ENCODE measurements at places on chromosomes 16 and 17. TPM values are rescaled to one million over a fixed set of nuclear protein-coding genes. Genes with fewer than 3 reads are reported as not detected.

DNA sequence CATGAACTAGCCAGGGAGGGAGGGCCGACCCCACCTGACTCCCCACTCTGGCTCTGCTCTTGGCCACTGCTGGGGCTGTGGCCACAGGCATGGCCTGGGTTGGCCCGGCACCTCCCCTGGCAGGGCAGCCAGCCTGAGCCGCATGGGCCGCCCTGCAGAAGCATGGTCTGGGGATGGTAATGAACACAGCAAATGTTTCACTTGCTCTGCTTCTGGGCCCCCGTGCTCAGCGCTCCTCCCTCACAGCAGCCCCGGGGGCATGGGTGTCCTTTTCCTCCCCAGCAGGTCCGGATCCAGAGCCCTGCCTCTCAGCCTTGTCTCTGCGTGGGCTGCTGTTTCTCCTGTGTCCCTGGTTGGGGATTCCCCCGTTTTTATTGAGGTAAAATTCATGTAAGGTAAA is 30.9 kb upstream of the KCNJ12 start:
- DNase-seq = no peak

DNA sequence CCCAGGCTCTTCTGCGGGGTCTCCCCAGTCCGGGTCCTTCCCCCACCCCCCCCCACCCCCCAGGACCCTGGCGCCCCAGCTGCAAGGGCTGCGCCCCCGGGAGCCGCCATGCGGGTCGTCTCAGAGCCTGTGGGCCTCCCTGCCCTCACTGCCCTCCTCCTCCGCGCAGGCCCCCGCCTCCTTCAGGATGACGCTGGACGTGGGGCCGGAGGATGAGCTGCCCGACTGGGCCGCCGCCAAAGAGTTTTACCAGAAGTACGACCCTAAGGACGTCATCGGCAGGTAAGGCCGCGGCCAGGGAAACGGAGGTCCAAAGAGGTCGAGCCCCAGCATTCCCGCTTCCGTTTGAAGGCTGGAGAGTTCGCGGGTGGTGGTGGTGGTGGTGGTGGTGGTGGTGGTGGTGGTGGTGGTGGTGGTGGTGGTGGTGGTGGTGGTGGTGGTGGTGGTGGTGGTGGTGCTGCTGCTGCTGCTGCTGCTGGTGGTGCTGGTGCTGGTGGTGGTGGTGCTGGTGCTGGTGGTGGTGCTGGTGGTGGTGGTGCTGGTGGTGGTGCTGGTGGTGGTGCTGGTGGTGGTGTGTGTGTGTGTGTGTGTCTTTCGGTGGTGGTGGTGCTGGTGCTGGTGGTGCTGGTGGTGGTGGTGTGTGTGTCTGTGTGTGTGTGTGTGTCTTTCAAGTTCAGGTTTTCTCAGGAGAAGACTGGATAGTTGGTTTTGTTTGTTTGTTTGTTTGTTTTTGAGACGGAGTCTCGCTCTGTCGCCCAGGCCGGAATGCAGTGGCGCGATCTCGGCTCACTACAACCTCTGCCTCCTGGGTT is 615 bp downstream of the PHKG2 start:
- DNase-seq = peak; percentile 76

- DNase-seq = no peak
Measured at GRCh38 chr16:74738113-74738541, 36.5 kb downstream of the FA2H start.

- no peak for DNase-seq
Measured at GRCh38 chr16:73288520-73288919, 240.6 kb upstream of the ZFHX3 start.

DNA sequence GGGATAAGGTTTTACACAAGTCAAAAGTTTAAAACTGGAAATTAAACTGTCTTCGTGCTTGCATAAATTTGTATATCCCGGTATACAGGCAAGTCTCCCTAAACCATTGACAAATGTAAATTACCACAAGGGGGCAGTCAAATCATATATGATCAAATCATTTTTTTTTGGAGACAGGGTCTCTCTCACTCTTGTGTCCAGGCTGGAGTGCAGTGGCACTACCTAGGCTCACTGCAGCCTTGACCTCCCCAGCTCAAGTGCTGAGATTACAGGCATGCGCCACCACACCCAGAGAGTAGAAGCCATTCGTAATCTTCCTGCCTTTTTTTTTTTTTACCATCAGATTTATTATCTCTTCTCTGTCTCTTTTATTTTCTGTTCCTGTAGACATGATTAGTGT is 18.5 kb downstream of the TOP2A start:
- no peak for DNase-seq

GRCh38 chr17:20281860-20282259 is 185.5 kb downstream of the LGALS9B start:
- peak; percentile 82 for DNase-seq

DNA sequence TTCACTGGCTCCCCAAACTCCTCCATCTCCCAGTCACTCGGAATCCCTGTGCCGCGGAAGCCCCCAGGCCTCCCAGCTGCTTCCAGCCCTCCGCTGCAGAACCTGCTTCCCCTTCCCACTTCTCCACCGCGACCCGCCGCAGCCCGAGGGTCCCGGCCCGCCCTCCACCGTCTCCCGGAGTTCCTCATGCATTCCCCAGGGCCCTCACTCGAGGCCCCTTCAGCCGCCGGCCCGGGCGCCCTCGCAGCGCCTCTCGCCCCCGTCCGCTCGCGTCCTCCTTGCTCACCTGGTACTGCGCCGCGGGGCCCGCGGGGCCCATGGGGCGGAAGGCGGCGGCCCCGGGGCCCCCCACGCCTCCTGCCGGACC is 329 bp downstream of the SMARCD2 start:
- DNase-seq = peak; percentile 78

DNA sequence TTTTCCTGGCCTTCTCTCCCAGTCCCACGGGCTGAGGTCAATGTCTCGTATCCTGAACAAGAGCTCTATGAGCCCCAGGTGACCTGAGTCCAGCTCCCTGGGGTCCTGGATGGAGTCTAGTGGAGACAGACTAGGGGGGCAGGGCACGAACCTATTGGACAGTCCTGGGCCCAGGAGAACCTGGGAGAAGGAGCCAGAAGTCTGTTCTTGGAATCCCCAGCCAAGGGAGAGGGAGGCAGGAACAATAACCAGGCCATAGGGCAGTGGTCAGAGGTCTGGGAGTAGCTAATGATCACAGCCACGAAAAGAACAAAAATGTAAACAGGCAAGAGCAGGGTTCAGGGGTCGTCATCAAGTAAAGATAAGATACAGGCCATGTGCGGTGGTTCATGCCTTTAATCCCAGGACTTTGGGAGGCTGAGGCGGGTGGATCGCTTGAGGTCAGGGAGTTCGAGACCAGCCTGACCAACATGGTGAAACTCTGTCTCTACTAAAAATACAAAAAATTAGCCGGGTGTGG is 60.8 kb downstream of the COPRS start:
- DNase-seq = no peak

DNA sequence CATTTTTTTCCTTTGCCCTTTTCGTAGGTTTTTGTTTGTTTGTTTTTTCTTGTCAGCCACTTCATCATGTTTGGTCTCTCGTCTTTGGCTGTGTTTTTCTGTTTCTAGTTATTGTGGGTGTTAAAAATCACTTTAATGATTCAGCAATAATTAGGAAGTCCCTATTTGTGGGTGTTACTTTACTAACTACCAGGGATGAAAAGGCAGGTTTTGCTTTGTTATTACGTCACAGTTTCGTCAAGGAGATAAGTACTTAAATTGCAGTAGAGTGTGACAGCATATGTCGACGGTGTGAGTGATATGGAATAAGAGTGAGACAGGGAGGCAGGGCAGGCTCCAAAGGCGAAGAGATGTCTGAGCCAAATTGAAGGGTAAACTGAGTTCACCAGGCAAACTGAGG is 479.6 kb downstream of the WWOX start:
- DNase-seq = no peak

DNA sequence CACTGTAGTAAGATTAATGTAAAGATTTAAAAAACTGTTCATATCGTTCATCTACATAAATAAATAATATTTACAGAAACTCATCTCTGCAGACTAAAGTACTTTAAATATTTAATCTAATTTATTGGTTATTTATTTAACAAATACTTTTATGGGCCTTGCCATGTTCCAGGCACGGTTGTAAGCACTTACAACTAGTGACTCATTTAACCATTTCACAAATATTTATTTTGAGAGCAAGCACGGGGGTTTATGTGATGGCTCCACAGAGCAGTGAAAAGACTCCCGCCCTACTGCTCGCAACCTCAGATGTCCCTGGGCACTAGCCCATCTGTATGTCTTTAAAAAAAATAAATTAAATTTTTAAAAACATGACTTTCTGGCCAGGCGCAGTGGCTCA is 575.9 kb downstream of the WWOX start:
- DNase-seq = no peak

DNA sequence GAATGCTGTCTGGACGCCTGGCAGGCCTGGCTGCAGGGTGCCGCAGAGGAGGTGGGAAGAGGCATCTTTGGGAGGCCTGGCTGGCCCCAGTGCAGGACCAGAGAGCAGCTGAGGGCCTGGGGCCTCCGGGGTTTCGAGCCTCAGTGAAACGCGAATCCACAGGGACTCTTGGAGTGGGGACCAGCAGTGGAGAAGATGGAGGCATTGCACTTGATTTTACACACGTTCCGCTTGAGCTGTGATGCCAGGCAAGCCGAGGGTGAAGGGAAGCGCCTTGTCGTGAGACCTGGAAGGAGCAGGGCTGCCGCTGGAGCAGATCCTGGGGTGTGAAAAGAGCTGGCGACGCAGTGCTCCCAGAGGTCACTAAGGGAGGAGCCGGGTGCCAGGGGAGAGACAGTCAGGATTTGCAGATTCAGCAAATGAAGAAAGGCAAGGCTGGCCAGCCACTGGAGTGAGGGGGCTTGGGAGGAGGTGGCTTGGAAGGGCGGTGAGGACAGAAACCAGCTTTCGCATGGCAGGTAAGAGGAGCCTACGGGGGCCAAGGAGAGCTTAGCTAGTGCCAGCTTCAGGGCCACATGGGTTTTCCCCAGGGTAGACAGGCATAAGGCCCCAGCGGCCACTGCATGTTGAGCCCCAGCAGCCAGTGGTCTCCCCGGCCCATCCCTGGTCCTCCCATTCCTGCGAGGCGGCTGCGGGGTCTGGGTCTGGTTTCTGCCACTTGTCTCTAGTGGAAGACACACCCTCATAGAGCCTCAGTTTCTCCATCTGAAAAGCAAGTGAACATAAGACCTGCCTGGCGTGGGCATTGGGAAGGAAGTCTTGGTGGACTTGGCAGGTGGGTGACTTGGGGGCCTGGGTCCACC is 175.2 kb upstream of the CHMP6 start:
- DNase-seq = no peak

DNA sequence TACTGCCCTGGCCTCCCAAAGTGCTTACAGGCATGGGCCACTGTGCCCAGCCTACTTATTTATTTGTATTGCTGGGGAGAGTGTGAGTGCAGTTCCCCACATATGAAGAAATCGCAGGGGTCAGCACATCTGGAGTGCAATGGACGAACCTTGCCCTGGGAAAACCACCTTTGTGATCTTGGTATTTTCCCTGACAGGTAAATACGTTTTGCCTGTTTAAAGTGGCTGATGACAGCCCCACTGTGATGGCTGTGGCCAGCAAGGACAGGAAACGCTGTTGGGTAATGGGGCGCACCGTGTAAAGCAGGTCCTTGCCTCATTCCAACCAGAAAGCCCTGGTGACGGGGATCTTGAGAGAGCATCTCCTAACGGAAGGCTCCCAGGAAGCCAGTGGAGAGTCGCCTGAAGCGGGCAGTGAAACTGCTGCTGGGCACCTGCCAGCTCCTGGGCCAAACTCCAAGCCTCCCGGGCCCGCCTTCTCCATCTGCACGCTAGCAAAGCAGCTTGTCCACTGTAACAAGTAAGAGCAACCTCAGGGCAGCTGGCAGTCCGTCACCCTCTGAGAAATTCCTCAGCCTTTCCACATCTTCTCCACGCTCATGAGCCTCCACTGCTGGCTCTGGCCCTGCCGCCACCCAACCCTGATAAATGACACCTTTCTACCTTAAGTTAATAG is 17.5 kb downstream of the EMC8 start:
- peak; percentile 56 for DNase-seq

GRCh38 chr16:303760-304505 is 21.0 kb downstream of the PDIA2 start:
- no peak for DNase-seq

GRCh38 chr16:52783616-52784015 is 236.7 kb upstream of the TOX3 start:
- no peak for DNase-seq

RBFOX1 gene
- 80.8 TPM for total RNA-seq

PARD6A gene
- total RNA-seq = 3.5 TPM

NRN1L gene
- total RNA-seq = not detected
